ENCODE measurements at places on chromosomes 2 and 18. TPM values are rescaled to one million over a fixed set of nuclear protein-coding genes. Genes with fewer than 3 reads are reported as not detected.

DNA sequence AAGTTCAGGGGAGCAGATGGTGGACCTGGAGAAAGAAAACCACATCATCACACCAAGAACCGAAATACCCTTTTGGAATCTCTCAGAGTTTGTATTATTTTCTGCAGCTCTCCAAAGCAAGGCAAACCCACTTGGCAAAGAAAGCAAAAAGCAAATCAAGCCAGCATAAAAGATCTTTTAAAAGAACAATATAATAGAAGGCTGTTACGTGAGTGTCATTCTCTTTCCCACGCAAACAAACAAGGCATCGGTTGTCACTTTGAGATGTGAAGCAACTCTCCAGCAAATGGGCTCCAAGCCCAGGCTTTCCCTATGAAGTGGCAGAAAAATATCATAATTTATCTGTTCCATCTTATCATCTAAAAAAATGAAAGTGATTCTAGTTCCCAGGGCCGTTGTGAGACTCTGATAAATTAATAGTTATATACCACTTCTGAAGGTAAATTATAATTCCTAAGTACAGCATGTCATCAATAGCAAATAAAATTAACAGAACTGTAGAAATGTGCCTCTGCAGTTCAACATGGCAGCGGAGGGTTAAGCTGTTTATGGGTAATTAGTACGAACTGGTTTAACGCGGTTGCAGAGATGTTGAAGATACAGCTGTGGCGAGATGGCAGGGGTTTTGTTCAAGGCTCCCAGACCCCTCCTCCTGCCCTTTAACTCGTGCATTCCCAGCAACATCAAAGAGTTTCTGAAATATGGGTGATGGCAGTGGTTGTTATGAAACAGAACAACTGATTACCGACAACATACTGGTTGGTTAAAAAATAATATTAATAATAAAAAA lies 89.2 kb downstream of the EPHA4 start:
- DNase-seq, result no peak

- peak; percentile 83 for DNase-seq
Measured at GRCh38 chr2:238560234-238560633, 133.5 kb downstream of the ASB1 start.

DNA sequence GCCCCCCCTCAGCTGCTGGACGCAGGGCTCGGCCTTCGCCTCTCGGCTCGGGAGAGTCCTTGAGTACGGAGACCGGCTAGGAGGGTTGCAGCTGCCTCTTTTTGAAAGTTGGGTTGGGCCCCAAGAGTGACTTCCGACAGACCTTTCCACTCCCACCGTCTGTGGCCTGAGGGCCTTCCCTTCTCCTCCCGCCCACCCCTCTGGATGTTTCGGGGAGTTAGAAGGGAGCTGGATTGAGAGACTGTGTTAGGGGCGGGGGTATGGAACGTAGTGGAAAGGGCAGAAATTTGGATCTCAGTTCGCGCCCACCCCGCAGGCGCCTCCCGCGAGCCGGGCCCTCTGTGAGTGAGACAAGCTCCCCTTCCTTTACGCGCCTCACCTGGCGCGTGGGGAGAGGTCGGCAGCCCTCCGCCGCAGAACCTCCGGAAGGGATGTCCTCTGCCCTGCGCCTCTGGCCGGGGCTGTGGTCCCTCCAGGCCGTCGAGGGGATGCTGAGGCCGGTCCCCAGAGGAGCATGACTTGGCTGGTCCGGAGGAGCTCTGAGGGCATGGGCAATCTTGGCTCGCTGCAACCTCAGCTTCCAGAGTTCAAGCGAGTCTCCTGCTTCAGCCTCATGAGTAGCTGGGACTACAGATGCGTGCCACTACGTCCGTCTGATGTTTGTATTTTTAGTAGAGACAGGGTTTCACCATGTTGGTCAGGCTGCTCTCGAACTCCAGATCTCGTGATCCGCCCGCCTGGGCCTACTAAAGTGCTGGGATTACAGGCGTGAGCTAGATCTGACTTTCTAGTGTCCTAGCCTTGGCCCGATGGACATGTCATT lies 15.9 kb downstream of the C2orf74 start:
- peak; percentile 51 for DNase-seq

Gene ACTG2
- total RNA-seq, result 1.4 TPM

Gene OR6B2
- not detected for total RNA-seq

DNA sequence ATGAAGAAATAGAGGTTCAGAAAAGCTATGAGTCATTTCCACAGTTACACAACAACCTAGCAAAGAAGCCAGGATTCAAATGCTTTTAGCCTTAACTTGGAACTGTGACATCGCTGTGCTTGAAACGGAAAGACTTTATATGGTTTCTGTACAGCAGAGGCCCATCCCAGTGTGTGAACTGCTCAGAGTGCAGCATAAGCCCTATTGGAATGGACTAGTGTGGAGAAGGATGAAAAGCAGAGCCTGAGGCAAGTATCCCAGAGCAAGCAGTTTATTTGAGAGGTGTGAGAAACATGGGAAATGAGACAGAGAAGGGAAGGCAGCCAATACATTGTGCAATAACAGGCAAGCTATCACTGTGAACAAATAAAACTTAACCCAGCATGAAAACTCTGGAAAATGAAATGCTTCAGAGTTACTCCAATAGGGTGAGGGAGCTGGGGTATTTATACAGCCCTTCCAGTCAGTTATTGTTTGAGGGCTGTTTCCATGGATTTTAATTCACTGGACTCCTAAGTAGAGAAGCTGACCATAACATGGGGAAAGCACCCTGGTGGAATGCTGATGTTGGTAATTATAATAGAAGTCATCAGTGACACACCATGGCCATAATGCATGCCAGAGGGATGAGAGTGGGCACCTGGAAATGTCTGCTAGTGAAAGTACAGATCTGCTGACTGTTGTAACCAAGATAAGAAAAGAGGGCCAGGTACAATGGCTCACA lies 254.0 kb upstream of the POU3F3 start:
- DNase-seq, result no peak

Gene C2orf78
- total RNA-seq, result 0.09 TPM

DNA sequence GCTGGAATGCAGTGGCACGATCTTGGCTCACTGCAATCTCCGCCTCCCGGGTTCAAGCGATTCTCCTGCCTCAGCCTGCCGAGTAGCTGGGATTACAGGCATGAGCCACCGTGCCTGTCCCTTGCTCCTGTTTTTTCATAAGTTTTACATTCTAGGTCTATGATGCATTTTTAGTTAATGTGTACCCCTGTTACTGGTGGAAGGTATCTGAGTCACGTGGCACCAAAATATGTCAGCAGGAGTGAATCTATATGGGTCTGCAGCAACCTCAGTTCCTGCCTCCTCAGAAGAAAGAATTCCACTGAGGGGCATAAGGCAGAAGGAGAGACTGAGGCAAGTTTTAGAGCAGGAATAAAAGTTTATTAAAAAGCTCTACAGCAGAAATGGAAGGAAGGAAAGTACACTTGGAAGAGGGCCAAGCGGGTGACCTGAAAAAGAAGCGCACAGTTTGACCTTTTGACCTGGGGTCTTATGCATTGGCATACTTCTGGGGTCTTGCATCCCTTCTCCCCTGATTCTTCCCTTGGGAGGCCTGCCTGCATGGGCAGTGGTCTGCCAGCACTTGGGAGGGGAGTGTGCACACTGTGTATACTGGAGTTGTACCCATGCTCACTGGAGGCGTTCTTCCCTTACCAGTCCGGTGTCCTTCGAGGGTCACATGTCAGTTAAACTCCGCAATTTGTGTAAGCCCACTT lies 1.1 kb upstream of the MFSD2B start:
- DNase-seq, result no peak

Gene CDK5R2
- total RNA-seq, result 0.11 TPM

Gene ARHGAP25
- 1.3 TPM for total RNA-seq

DNA sequence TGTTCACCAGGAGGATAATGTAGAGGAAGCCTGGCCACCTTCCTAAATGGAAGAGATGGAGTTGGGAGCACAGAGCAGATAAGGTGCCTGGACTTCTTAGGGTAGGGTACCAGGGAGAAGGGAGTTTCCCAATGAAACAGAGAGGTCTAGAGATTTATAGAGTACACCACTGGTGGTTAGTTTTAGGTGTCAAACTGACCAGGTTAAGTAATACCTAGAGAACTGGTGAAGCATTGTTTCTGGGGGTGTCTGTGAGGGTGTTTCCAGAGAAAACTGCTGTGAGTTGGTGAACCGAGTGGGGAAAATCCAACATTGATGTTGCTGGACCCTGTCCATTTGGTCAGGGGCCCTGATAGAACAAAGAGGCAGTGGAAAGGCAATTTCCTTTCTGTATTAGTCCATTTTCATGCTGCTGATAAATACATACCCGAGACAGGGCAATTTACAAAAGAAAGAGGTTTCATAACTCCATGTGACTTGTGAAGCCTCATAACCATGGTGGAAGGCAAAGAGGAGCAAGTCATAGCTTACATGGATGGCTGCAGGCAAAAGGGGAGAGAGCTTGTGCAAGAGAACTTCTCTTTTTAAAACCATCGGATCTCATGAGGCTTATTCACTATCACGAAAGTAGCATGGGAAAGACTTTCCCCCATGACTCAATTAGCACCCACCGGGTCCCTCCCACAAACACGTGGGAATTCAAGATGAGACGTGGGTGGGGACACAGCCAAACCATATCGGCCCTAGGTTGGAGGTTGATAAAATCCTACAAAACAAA lies 260.8 kb downstream of the CBLN2 start:
- no peak for DNase-seq

- DNase-seq, result peak; percentile 22
Measured at GRCh38 chr18:79546781-79547272, 132.8 kb upstream of the CTDP1 start.

- no peak for DNase-seq
Measured at GRCh38 chr18:5662586-5663090, 118.8 kb upstream of the EPB41L3 start.

DNA sequence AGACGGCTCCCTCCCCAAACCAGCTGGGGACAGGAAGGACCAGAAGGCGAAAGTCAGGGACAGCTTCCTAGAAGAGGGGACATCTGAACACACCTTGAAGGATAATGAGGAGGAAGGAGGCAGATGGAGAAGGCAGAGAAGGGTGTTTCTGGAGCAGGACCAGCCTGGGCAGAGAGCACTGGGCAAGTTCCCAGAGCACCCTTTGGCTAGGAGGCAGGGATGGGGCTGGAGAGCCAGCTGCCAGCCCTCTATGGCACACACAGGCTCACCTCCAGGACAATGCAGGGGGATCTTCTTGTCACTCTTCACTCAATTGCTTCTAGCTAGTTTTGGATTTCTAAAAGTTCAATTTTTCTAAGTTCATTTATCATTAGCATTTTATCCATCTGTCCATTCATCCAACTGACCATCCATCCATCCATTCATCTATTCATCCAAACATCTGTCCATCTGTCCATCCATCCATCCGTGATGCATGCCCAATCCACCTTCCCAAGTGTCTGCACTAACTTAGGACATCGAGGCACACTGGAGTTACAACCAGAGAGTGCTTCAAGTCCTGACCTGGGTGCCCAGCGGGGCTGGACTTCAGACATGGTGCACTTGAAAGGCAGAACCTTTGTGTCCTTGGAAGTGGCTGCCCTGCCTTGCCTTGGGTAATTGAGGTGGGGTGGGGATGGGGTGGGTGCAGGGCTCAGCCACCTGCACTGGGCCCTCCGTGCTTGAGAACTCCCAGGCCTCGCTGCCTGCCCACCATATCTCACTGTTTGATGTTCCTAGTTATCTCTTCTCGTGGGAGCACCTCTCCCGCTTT lies 42.5 kb downstream of the INHBB start:
- DNase-seq, result peak; percentile 8

Gene ANKRD39
- total RNA-seq, result 13.0 TPM

DNA sequence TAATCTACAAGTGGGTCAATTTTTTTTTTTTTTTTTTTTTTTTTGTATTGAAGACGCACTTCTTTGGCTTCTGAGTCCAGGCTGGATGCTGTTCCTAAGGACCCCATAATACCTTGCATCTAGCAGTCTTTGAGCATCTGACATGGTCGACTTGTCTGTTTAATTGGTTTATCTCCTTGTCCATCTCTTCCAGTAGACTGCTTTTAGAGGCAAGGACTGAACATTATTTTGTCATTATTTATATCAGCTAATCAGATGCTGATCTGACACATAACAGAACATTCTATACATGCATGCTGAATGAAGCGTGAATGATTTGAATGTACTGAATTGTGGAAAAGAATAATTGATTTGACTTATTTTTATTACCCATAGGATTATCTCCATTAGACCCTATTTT lies 118.7 kb downstream of the CDH7 start:
- DNase-seq, result no peak

DNA sequence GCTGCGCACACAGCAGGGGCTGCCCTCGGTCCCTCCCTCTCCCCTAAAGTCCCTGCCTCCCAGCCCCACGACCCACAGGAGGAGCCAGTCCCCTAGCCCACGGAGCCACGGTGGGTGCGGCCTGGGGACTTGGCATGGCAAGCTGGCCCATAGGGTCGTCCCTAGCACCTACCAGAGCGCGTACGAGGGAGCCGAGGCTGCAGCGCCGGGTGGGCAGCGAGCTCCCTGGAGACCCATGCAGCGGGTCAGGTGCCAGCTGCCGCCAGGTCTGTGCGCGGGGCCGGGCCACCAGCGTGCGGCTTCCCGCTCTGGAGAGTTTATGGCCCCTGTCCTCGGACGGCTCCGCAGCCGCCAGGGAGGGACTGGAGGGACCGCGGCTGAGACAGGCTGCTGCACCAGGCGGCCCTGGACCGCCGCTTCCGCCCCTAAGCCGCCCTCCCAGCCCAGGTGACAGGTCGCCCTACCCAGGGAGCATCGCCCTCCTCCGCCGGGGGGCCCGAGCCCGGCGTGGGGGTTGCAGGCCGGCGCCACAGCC lies 273.6 kb downstream of the CCDC74A start:
- no peak for DNase-seq

Gene ABCG8
- not detected for total RNA-seq

- no peak for DNase-seq
Measured at GRCh38 chr2:196249171-196249570, 77.8 kb upstream of the STK17B start.

Gene FOXD4L1
- total RNA-seq, result not detected

DNA sequence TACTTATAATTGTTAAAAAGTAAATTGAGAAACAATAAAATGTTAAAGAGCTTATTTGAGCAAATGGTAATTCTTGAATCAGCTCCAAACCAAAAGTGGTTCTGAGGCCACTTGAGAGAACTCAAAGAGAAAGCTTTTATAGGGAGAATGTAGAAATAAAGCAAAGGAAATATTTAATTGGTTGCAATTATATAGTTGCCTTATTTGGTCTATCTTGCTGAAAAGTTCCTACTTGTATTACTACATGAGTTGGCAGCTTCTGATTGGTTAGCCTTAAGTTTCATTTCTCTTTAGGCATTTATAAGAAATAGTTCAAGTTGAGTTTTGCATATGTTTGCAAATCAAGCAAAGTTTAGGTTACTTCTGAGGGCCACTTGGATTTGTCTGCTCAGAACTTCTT lies 38.1 kb downstream of the SCN2A start:
- DNase-seq, result no peak
